ENCODE measurements at places on chromosomes 2 and 18.

DNA sequence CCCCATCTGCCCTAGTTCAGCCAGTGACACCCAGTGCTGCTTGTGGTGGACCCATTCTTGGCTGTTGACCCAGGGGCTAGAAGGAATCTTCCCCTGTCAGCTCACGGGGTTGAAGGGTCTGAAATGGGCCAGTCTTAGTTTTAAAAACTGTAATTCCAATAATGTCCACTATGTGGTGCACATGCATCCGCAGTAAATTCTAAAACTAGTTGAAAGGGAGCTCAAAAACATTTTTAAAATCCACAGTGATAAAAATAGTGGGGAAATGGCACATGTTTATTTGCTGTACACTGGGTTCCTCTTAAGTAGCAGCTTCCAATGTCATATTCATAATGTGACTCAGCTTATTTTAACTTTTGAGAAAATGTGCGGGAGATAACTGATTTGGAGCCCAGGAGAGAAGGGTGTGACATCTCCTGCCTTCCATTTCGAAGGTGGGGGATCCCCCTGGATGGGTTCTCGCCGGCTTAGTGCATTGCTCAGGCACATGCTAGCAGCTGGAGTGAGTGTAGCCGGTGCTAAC, 32.8 kb downstream of the GRHL1 start:
- DNase-seq, result no peak

DNA sequence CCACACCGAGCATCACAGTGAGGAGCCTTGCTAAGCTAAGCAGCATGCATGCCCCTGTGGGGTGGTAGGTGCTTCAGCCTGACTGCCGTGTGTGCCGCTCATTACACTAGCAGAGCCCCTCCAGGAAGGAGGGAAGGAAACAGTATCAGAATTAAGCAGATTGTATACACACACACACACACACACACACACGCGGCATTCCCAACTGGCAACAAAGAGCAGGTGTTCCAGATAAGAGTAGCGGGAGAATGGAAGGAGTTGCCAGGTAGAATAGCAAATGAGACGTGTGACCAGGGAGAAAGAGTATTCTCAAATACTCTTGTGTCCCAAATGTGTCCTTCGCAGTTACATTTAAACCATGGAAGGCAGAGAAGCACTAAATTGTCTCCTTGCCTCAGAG, 47.6 kb upstream of the TTC39C start:
- DNase-seq, result no peak

DNA sequence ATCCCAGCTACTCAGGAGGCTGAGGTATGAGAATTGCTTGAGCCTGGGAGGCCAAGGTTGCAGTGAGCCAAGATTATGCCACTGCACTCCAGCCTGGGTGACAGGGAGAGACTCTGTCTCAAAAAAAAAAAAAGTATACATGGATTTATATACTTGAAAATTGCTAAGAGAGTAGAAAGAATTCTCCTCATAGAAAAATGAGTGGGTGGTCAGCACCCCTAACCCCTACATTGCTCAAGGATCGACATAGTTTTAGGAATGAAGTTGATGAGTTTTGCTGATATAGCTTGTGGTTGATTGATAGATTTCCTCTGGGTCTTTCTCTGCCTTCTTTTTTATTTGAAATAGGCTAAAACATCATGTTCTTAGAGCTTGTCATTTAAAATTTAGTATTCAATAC, 58.9 kb downstream of the EML4 start:
- DNase-seq, result no peak

DNA sequence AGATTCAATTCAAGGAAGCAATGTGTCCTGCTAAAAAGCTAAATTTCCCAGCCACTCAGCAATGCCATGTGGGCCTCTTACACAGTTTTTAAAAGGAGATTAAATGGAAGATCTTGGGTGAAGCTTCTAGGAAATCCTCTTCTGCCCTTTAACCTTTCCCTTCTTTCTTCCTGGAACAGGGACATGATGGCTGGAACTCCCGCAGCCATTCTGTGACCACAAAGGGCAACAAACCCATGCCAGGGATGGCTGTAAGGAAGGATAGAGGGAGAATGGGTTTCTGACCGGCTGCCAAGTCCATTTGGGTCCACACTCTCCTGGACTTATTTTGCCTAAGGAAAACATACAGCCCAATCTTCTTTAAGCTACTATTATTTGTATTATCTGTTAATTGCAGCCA, 52.6 kb upstream of the ASAP2 start:
- no peak for DNase-seq

DNA sequence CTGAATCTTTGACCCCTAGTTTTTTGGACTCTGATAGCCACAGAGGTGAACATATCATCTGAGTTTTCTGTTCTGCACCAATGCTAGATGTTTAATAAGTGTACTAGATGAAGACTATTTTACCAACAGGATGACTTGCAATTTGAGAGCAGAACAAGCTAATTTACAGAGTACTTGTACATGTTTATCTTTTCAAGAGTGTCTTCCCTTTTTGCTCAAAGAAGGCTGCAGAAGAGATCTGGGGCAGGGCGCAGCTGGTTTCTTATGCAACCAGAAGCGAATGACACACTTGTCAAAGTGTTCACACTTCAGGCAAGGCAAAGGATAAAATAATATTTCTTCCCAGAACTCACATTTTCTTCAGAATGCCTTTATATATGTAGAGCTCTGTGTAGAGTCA, 86.0 kb downstream of the VWA3B start:
- DNase-seq, result no peak

GRCh38 chr2:152186262-152186661, 10.7 kb upstream of the STAM2 start:
- DNase-seq, result no peak

GRCh38 chr2:120675460-120676130, 60.1 kb upstream of the GLI2 start:
- DNase-seq, result peak; percentile 31

DNA sequence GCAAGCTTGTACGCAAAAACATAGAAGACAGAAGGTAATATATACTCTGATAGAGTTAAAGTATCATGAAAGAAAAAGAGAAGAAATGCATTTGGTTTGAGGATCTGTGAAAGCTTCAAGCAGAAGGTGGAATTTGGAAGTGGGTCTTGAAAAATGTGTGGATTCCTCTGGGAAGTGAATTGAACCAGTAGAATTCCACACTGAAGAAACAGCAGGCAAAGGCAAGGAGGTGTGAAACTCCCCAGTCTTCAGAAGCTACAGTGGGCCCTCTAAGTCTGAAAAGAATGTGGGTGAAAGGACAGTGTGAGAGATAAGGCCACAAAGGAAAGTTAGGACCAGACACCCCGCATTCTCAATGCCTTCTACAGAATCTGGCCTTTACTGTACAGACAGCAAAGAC, 25.6 kb downstream of the COBLL1 start:
- DNase-seq, result no peak

DNA sequence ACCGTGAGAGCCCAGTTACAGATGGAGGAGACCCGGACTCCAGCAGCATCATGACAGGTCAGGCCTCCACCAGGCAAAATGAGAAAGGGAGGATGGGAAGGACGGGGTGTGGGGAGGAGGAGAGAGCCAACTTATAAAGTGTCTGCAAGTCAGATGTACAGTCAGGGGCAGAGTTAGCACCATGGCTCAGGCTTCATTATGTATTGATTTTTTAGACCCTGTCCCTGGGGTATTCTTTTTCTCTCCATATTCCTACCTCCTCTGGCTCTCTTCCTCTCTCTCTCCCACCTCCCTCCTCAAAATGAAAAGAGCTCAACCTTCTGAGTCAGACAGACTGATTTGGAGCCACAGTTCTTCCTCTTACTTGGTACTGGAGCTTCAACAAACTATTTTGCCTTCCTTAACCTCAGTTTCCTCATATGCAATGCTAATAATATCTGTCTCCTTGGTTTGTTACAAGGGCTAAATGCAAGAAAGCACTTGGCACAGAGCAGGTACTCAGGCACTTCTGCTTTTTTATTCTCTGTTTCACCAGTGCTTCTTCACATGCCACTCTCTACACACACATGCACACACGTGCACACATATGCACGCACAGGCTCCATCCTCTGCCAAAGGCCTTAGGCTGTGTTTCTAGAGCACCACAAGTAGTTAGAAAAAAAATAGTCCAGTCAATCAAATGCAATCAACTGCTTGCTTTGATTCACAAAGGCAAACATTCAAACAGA, 92.3 kb upstream of the PKDCC start:
- DNase-seq, result no peak

- no peak for DNase-seq
These were observed 94.7 kb upstream of the BOD1L2 start for GRCh38 chr18:57052173-57052572.

- DNase-seq, result no peak
These were observed 4.0 kb downstream of the MYO5B start for GRCh38 chr18:50190926-50191325.

DNA sequence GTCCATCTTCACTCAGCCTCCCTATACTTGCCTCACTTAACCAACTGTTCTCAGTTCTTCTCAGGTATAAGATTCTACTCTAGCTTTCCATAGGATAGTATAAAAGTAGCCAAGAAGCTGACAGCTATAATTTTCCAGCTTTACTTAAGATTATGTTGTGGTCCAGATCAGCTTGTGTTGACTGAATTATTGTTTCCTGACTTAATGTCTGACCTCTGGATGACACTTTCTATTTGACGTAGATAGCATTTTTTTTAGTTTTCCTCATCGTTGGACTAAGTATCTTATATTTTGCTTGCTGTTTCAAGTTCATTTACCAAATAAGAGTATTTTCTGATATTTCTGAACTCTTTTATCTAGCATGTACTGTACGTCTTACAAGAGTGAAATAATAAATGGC, 1272.5 kb upstream of the CDH2 start:
- DNase-seq, result no peak

DNA sequence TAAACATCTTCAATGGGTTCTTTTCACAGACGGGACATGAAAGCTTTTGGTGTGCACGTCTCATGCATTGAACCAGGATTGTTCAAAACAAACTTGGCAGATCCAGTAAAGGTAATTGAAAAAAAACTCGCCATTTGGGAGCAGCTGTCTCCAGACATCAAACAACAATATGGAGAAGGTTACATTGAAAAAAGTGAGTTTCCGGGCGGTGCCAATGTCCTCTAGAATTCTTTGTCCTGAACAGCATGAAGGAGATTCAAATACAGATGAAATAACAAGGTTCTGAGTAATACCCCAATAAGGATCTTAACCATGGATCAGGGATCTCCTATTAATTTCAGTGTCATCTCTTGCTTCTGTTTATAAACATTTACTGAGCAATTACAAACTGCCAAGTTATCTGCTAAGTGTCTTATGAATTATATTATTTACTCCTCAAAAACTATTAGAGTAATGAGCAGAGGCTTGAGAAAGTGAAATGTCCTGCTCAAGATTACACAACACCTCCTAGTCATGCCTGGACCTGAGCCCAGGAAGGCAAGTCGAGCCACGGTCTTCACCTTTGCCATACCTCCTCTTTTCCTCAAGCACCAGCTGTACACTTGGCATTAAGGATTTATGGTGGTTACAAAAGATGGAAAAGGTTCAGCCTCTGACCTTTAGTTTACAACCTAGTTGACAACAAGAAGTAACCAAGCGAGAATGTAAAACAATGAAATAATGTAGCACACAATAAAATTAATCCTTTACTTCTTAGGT, 22.6 kb downstream of the DHRS9 start:
- DNase-seq, result no peak

- no peak for DNase-seq
These were observed 126.3 kb upstream of the SERTAD2 start for GRCh38 chr2:64780041-64780440.

- DNase-seq, result no peak
These were observed 18.6 kb downstream of the CYP27C1 start for GRCh38 chr2:127201452-127201851.

DNA sequence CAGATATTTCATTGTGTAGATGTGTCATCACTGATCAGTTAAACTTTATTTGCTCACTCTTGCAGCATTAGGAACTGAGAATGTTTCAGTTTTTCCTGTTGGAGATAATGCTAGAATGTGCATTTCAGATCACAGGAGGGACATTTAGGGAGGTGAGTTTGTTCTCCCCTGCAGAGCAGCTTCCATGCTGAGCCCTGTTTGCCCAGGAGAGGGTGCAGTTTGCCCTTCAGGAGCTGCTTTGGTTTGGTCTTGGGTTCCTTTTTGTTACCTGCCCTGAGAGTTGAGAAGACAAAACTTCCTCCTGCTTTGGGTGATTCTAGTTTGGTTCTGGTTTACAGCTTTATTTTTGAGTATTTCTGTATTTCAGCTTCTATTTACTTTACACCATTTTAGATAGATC, 49.9 kb downstream of the DGKD start:
- DNase-seq, result no peak

DNA sequence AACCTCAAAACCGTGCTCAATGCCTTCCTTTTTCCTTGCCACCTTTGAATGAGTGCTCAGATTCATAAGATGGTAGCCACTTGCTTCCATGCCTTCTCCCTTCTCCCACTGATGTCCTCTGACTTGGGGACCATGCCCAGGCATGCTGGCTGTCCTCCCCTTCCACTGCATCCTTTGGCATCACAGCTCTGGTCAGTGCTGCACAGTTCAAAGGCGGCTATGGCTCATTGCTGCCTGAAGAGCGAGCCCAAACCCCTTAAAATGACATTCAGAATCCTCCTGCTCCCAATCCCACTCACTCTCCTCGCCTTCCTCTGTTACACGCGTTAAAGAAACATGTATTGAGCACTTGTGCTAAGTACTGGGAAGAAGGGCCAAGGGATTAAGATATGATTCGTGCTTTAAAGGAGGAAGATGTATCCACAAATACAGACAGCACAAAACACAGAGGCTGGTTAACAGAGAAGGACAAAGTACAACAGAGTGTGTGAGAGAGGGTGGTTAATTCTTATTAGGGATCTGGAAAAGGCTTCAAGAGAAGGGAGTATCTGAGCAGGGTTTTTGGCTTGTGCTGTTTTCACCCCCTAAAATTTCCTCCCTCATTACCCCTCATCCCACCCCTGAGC, 81.8 kb downstream of the CERKL start:
- no peak for DNase-seq

GRCh38 chr2:35997488-35997887, 358.1 kb upstream of the CRIM1 start:
- no peak for DNase-seq

- DNase-seq, result no peak
These were observed 25.0 kb downstream of the FAM178B start for GRCh38 chr2:96961210-96961950.

Data from HS-27A (cell line).